ENCODE measurements at places on chromosomes 3 and 15. TPM values are rescaled to one million over a fixed set of nuclear protein-coding genes. Genes with fewer than 3 reads are reported as not detected.

The TRPM1 gene
- not detected for total RNA-seq

The FETUB gene
- not detected for total RNA-seq

The THRB gene
- total RNA-seq: 29.2 TPM

The NFKBIZ gene
- total RNA-seq: 25.5 TPM

The TNNC1 gene
- total RNA-seq: not detected

The AHSG gene
- total RNA-seq: not detected

The EIF5A2 gene
- total RNA-seq: 7.7 TPM

The SRP14 gene
- 258 TPM for total RNA-seq

The FSIP1 gene
- 1.0 TPM for total RNA-seq

The KIF7 gene
- 9.5 TPM for total RNA-seq

The ACAN gene
- not detected for total RNA-seq

The SYNPR gene
- not detected for total RNA-seq

The C2CD4A gene
- total RNA-seq: not detected

The CNTN3 gene
- 7.5 TPM for total RNA-seq

The GP5 gene
- not detected for total RNA-seq

The SMCO1 gene
- not detected for total RNA-seq

The ATP13A5 gene
- not detected for total RNA-seq

The KNG1 gene
- total RNA-seq: not detected

The LCTL gene
- total RNA-seq: not detected

The TRPC1 gene
- 15.5 TPM for total RNA-seq

The TRH gene
- not detected for total RNA-seq

The CD200R1 gene
- 6.8 TPM for total RNA-seq

The GRK7 gene
- total RNA-seq: not detected

The PYGO1 gene
- 4.3 TPM for total RNA-seq

The ARPC4 gene
- total RNA-seq: 85.4 TPM

The SCG3 gene
- total RNA-seq: not detected

The MCF2L2 gene
- total RNA-seq: 0.16 TPM

The ABI3BP gene
- total RNA-seq: 172 TPM

The RASL12 gene
- 6.8 TPM for total RNA-seq

The MUC20 gene
- 2.3 TPM for total RNA-seq

The PLAAT1 gene
- total RNA-seq: 0.66 TPM

The ZPLD1 gene
- not detected for total RNA-seq

The DNAH1 gene
- 17.2 TPM for total RNA-seq

The ZDHHC3 gene
- total RNA-seq: 127 TPM

The THPO gene
- total RNA-seq: 0.68 TPM

The SAMD7 gene
- not detected for total RNA-seq

The POPDC2 gene
- 1.3 TPM for total RNA-seq

The MYO5C gene
- total RNA-seq: 18.5 TPM

The KLHL40 gene
- not detected for total RNA-seq

The CMTM6 gene
- 43.6 TPM for total RNA-seq

The DLL4 gene
- 2.9 TPM for total RNA-seq

The C3orf49 gene
- not detected for total RNA-seq

The CDC25A gene
- total RNA-seq: 0.33 TPM

The SEMA3G gene
- total RNA-seq: 148 TPM

The SPTBN5 gene
- 1.5 TPM for total RNA-seq

The NLGN1 gene
- total RNA-seq: 5.1 TPM

The AMT gene
- 8.3 TPM for total RNA-seq

Measured in subcutaneous adipose tissue (tissue), 4 donors.